ENCODE measurements at places on chromosomes 6 and 20.

DNA sequence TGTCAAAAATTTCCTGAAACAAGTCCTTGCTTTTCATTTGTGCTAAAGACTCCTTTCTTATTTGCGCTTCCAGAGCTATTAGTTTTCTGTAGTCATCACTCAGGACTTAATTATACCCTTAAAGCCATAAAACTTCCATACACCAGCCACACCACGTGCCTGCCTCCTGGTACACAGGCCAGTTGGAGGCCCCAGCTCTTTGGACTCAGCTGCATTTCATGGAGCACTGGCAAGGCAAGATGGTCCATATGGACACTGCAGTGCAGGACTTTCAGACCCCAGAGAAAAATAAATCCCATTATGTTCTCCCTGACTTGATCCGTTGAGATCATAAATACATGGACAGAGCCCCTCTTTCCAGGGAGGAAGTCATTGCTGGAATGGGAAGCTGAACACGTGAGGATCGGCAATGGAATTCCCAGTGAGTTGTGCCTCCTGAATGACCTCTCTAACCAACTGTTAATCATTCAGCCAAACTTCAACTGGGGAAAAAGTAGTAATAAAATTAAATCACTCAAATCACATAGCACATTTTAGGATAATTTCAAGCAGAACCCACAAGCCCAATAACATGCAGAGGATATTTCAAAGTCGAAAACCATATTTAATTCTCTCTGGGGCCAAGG, 173.1 kb downstream of the HACE1 start:
- DNase-seq: no peak

- no peak for DNase-seq
These were observed 132.7 kb upstream of the JAG1 start for GRCh38 chr20:10806539-10806938.

- no peak for DNase-seq
These were observed 9.8 kb downstream of the OGFRL1 start for GRCh38 chr6:71298459-71298858.

DNA sequence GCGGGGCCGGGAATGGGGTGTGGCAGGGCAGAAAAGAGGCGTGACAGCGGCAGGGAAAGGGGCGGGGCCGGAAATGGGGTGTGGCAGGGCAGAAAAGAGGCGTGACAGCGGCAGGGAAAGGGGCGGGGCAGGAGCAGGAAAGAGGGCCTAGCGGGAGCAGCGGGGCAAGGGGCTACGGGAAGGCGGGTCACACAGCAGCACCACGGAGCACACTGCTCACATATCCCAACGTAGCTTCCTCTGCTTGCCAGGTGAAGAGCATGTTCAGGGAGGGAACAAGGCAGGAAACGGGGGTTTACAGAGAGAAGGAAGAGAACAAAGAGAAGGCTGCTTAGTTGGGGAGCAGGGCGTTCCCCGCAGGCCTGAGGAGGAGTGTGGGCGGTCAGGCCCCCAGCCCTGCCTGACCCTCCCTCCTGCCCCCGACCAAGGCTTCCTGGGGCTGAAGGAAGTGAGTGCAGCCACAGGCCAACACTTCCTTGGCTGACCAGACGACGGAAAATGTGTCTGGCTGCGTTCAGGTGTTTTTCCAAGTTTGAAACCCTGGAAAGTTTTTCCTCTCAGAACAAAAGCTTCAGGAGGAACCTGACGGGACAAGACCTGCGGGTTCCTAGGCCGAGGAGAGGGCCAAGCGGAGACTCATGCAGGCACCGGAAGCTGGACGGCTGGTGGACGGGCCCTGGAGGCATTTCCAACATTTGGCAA, 13.8 kb downstream of the UCKL1 start:
- no peak for DNase-seq

- DNase-seq: no peak
These were observed 25.3 kb downstream of the SLC35A1 start for GRCh38 chr6:87498048-87498447.

GRCh38 chr6:34560366-34561226, 4.5 kb upstream of the SPDEF start:
- DNase-seq: no peak

DNA sequence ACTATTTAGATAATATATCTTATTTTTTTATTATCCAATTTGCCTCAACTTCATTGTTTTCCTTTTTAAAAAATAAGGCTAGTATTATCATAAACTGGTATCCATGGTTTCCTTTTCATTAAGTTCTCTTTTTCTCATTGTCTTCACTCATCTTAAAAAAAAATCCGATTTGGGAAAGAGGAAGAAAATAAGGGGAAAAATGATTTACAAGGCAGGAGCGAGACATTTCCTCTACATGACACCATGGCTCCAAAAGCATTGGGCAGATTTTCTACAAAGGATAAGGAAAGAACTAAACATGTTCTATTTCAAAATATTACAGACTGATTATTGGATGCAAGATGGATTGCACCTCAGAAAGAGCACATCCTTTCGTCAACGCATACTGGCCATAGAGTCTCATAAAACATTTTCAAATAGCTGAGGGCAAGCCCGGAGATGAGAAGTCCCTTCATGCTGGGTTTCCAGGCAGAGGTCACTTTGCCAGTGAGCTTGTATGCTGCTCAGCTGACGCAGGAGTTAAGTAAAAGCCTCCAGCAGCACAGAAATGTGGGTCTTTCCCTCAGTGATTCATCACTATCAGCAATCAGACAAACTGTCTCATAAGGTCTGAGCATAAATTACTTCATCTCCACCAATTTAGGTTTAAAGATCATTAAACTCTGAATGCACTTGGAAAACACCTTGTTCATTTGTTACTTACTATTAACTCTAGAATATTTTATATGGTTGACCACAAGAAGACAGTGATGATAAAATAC, 129.0 kb upstream of the TNFAIP3 start:
- no peak for DNase-seq

GRCh38 chr6:110547266-110547964, 71.0 kb upstream of the SLC22A16 start:
- no peak for DNase-seq

DNA sequence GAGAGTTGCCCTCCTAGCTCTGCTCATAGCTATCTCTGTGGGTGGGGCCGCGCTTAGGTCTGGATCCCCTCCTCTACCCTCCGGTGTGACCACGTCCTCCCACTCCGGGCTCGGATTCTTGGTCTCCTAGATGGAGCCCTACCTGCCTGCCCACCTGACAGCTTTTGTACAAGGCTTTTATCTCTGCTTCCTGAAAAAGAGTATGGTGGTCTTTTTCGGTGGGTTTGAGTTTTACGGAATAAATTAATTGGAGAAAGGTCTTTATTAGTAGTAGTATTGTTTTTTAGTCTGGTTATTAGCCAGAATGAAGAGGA, 773 bp downstream of the SMAP1 start:
- DNase-seq: no peak
